HTR-8/SVneo (cell line): ENCODE measurements at places on chromosomes 1 and 21.
A peak's percentile ranks its signal among the peaks of the same experiment; 100 is the strongest.

DNA sequence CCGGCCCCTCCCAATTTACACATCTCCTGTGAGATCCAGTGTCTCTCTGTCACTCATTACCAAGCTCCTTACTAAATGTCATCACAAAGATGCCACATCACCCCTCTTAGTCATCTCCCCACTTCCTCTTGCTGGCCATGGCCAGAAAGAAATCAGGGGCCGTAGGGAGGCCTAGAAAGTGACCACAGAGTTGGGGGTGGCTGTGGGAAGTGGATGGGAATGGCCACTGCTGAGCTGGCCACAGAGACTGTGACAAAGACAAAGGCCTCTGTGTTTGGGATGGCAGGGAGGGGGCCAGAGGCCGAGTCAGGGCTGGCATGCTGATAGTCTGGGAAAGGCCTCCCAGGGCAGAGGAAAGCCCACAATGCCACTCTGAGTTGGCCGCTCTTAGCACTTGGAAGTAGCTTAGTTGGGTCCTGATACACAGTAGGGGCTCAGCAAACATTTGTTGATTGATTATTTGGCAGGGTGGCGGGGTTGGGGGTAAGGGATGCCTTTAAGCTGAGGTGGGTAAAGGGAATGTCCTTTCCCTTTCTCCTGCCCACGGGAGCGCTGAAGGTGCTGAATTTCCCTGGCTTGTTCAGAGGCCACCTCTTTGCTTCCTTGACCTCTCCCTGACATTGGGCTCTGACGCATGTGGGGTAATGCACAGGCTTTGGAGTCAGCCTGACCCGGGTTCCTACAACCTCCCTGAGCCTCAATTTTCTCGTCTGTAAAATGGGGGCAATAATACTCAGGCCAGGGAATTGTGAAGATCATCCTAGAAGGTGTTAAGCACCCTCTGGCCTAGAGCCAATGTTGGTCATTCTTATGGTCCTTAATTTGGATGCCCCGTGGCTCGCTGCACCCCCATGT, 13.2 kb downstream of the NAV1 start:
- DNase-seq = no peak

- no peak for DNase-seq
These were observed 58.4 kb downstream of the LAMC2 start for GRCh38 chr1:183244466-183244865.

DNA sequence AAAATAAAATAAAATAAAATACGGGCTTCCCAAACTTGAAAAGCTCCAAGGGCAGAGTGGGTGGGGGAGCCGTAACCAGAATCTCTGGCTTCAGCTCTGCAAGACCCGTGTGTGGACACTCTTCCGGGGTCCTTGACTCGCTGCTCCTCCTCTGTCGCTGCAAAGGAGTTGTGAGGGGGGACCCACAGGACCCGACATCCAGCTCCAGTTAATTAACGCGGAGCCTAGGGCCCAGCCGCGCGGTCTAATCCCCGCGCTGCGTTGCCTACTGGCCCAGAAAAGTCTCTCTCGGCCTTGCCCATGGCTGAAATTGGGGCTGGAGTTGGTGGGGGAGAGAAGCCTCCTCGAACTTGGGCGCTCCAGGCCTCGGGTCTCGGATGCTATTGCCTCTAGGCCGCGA, 1.8 kb downstream of the LMX1A start:
- no peak for DNase-seq

DNA sequence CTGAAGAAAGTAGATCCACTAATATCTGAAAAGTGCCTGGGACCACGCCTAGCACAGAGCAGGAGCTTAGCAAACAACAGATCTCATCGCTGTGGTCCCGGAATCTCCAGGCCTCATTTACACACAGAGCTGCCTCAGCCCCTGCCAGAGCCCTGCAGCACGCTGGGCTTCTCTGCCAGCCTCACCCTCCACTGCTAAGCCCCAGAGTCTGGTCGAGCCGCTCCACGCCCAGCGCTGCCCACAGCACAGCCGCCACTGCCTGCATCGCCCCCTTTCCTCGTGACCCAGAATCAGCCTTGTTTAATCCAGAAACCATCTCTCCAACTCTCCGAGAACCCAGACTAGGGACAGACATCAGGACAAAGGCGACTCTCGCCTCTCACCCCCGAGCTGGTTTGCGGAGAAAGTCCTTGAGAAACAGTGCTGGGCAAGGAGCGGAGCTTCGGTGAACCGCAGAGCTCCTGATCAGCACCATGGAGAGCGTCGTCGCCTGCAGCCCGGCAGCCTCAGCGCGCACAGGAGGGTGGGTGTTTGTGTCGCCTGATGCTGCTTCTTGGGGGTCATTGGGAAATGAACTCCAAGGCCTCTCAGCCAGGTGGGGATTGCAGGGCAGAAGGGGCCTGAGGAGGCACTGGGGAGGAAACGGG, 145.1 kb downstream of the NPHP4 start:
- peak; percentile 50 for DNase-seq

DNA sequence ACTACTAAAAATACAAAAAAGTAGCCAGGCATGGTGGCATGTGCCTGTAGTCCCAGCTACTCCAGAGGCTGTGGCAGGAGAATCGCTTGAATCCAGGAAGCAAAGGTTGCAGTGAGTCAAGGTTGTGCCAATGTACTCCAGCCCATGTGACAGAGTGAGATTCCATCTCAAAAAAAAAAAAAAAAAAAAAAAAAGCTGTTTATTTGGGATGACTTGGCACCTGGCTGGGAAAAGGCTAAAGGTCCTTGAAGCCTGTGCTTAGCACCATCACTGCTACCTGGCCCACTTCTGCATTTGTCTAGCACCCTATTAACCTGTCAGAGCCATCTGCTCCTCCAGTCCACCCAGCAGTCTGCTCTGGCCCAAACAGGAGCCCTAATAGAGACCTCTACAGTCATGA, 25.0 kb downstream of the PRDX6 start:
- no peak for DNase-seq

GRCh38 chr1:245019910-245020486, 134.8 kb upstream of the KIF26B start:
- DNase-seq = no peak

GRCh38 chr1:47840393-47841190, 156.6 kb downstream of the TRABD2B start:
- DNase-seq = no peak

- DNase-seq = no peak
These were observed 22.8 kb upstream of the RGS1 start for GRCh38 chr1:192552760-192553191.

DNA sequence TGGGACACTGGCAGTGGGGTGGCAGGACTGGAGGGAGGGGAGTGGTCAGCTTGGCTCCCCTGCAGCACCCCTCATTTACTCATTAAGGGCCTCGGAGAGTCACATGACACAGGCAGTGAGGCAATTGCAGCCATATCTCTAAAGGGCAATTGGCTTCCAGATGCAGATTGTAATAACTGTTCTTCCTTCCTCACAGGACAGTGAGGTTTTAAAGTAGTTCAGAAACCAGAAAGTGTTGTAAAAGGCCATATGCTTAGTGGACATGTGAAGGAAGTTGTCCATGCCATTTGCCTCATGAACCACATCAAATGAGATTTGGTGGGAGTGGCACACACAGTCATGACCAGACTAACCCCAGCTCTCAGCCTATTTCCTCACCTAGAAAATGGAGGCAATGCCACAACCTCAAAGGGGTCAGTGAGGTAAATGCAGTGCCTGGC, 11.1 kb downstream of the MTX1 start:
- no peak for DNase-seq

DNA sequence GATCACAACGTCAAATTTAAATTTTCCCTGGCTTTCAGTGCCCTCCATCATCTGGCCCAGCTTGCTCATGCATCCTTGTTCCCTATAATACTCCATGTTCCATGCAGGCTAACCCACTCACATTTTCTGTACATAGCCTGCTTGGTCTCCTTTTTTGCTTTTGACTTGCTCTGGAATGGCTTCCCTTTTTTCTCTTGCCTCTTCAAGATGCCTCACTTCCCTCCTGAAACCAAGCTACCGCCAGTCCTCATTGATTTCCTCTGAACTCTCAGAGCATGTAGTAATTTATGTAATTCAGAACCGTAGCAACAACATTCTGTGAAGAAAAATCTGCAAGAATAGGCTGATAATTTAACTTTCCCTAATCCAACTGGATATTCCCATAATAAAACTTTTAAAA, 10.3 kb downstream of the CAP1 start:
- no peak for DNase-seq

DNA sequence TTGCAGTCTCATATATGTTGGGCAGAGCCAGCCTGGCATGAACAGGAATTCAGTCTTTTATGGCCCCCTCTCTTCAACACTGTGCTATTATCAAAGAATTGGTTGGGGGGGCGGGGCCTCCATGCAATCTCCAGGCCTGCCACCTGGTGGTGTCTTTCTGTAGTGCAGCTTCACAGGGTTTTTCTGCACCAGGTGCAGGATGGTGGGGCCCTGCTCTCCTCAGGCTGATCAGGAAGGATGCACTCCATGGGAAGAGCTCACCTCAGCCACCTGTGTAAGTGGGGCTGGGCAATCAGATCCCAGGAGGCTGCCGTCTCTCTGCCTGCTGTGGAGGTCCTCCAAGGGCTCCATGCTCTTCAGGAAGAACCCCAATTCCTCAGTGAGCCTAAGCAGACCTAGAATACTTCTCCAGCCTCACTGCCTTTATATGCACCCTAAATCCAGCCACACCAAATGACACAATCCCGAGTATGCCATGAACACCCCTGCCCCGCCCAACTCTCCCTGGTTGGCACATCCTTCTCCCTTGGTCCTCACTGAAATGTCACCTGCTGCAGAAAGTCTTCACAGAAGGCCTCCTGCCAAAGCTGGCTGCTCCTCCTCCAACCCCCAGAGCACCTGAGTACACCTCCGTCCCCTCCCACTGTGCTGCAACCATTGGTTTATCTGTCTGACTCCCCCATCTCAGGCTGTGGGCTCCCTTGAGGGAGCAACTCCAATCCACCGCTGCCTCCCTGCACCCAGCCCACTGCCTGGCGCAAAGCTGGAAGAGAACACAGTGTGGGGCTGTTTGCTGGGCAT, 16.5 kb downstream of the STK40 start:
- DNase-seq = no peak

DNA sequence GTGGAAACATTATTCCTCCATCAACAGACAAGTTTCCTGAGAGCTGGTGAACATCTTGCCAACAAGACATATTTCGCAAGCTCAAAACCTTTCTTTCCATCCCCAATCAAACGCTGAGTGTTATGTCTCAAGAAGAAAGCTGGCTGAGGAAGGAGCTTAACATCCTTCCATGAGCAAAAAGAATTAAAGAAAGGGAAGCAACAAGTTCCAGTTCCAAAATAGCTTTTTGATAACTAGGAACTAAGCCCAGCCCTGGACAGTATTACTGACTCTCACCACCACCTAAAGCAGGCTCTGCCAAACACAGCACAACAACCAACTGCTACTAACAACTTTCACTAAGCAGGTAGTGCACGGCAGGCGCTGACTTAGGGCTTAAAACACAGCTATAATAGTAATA, 50.2 kb downstream of the CAPZB start:
- no peak for DNase-seq

DNA sequence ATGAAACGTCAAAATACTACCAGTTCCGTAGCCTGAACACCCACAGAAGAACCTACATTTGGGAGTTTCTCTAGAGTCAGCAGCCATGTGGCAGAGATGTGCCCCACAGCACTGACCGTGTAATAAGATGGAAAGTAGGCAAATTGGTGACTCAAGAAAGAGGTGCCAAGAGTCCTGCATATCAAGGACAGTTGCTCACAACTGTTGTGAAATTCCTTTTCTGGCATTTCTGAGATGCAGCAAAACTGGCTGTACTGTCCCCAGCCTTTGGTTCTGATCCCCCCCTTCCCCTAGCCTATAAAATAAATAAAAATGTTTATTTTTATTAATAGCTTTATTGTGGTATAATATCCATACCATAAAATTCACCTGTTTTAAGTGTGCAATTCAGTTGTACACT, 324.0 kb downstream of the PCP4 start:
- DNase-seq = no peak

GRCh38 chr1:245085508-245086095, 69.2 kb upstream of the KIF26B start:
- DNase-seq = peak; percentile 71

DNA sequence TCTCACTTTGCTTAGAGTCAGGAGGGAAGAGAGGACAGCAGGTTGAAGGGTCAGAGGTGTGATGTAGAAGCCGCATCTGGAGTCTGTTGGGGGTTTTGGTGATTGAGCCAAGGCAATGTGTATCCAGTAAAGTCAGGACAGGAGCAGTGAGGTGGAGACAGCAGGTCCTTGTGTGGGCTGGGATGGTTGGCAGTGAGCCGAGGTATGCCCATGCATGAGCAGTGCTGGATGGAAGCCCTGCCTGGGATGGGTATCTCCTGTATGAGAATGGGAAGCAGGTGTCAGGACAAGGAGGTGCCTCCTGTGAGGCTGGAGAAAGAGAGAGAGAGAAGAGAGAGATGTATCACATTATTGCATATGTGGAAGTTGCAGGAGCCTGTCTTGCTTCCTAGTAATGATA, 90.0 kb downstream of the OBSCN start:
- DNase-seq = no peak

DNA sequence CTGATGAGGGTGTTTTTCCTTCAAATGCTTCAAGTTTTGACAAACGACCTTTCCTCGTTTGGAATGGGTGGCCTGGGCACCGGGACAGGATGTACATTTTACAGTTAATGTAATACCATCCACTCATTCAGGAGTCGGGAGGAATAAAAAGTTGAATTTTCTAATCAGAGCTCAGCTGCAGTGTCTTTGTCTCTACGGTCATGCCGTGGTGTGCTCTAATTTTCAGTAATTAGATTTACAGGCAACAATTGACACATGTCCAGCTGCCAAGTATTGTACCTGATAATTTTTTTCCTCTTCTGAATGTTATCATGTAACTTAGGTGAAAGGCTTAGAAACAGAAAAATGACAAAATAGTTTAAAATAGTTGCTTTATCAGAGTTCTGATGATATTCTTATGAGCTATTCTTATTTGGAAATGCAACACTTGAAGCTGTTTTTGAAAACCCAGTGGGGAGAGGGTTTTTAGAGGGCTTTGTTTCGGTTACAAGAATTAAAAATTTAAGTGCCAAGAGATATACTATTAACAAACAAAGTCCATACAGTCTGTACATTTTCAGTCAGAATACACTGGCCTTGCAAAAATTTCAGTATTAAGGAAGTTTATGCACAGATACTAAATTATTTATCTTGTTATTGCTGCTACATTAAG, 1.0 kb downstream of the CDKN2C start:
- DNase-seq = no peak

DNA sequence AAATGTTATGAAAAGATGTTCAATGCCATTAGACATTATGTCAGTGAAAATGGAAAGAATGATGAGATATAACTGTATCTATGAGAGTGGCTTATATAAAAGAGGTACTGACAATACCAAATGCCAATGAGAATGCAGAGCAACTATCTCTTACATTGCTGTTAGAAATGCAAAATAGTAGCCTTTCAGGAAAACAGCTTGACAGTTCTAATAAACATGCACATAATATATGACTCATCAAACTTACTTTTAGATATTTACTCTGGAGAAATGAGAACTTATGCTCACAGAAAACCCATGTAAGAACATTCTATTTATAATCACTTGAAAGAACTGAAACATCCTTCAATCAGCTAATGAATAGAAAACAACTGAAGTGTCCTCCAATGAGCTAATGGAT, 996.7 kb upstream of the ADGRL4 start:
- no peak for DNase-seq

DNA sequence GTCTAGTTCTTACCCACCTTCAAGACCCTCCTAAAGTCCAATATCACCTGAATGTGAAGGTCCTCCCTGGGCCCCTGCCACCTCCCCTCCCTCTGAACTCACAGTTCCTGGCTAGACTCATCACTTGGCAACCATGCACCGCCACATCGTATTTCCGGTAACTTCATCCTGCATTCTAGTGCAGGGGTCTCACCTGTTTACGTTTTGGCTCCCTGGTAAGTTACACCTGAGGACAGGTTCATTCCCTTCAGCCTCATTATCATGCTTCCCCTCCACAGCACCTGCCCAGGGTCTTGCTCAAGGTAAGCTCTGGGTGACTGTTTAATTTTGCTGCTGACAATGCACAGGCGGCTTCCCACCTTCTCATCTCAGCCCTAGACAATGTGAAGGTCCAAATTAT, 93.1 kb downstream of the MIS18A start:
- DNase-seq = no peak
